ENCODE measurements at places on chromosomes 12 and 14.

GRCh38 chr12:122422730-122423257 lies 325 bp upstream of the CLIP1 start:
- DNase-seq, result peak; percentile 54

GRCh38 chr12:57385586-57385985 lies 45.3 kb downstream of the R3HDM2 start:
- DNase-seq, result no peak

- no peak for DNase-seq
Measured at GRCh38 chr14:65352964-65353530, 59.5 kb upstream of the FUT8 start.

DNA sequence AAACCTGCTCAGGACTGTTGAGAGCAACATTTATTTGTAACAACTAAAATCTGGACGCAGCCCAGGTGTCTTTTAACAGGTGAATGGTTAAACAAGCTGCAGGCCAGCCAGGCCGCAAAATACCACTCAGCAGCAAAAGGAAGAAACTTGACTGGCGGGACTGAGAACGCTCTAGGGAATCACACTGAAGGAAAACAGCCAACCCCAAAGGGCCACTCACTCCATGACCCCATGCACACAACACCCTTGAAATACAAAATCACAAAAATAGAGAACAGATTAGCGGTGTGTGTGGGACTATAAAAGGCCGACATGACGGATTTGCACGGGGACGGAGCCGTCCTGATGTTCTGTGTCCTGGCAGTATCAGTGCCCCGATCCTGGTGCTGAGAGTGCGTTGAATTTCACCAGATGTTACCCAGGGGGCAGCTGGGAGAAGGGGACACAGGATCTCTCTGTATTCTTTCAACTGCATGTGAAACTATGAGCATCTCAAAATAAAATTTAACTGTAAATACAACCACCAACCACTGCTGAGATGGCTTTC lies 23.0 kb downstream of the VPS37B start:
- DNase-seq, result no peak

GRCh38 chr12:84157170-84157569 lies 755.4 kb downstream of the SLC6A15 start:
- DNase-seq, result no peak

DNA sequence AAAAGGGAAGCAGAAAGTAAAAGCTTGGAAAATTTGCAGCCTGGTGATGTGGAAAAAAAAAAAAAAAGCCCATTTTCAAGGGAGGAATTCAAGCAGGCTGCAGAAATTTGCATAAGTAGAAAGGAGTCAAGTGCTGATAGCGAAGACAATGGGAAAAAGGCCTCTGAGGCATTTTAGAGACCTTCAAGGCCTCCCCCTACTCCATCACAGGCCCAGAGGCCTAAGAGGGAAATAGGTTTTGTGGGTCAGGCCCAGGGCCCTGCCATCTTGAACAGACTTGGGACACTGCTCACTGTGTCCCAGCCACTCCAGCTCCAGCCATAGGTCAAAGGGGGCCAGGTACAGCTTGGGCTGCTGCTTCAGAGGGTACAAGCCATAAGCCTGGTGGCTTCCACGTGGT lies 13.8 kb upstream of the PRKD1 start:
- no peak for DNase-seq

DNA sequence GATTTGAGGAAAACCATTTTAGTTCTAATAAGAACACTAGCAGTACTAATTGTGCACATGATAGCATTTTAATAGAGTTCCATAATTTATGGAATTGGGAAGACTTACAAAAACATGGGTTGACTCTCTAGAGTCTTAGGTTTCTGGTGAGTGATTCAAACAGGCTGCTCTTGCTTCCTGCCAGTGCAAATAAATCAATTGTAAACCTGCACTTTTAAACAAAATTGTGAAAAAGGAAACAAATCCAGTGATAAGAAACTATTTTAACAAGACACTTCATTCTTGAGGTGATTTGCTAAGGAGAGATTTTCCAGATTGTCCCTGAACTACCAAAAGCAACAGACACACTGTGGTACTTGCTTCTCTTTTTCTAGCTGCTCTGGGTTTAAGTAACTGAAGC lies 112.2 kb downstream of the CACNA1C start:
- peak; percentile 58 for DNase-seq

DNA sequence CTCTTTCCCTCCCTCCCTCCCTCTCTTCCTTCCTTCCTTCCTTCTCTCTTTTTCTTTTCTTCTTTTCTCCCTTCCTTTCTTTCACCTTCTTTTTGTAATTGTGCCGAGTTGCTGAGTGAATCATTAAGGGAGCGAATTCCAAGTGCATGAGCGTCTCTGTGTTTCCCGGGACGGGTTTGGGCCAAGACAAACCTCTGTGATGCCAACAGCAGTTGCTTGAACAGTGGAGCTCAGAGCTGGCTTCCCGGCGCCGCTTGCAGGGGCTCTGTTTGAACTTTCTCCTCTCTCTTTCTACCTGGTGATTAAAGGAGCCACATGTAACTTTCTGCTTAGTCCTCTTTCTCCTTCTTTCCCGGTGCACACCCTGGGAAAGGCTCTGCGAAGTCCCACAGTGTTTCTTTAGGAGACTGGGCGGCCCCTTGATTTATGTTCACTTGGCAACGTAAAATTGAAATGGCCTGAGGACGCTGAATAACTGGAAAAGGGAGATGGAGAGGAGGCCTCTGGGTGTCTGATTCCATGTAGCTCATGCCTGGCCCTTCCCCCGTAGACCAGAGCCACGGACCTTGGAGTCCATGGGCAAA lies 33.7 kb upstream of the MAP1LC3B2 start:
- peak; percentile 92 for DNase-seq

DNA sequence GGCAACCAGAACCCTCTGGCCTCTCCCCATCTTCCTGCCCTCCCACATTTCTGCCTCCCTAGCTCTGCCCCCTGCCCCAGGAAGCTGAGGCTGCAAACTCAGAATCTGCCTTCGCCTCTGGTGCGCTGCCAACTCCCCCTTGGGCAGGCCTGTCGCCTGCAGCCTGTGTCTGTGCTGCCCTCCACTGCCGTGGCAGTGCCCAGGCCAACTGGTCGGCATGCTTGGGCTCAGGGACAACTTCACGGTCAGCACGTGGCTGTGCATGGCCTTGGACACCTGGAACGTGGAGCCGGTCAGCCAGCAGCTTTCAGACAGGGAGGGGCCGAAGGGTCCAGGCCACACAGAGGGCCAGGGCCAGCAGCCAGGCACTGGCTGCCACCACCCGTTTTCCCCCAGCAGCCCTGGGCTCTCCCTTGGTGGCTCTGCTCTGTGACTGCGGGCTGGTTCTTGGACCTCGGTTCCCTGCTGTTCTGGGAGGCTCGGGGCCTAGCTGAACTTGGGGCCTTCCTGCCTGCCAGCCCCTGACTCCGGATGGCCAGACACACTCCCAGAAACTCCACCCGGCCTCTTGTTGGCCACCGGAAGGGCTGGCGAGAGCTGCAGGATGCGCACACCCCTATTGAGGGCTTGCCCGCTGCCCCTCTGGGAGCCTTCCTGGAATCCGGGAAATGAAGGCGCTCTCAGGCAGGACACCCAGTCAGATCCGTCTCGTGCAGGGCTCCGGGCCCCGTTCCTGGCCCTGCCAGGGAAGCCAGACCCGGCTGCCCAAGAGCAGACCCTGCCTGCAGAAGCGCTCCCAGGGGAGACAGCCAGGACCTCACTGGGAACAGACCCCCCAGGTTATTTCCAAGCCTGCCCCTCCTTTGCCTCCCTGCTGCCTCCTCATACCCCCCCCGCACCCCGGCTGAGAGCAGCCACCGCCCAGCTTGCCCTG lies 34.2 kb upstream of the PPP1R13B start:
- DNase-seq, result no peak

GRCh38 chr12:116314477-116314876 lies 37.0 kb upstream of the MED13L start:
- DNase-seq, result no peak

- peak; percentile 99 for DNase-seq
Measured at GRCh38 chr14:79369359-79370332, 841.7 kb downstream of the DIO2 start.

- no peak for DNase-seq
Measured at GRCh38 chr12:10736463-10736862, 13.3 kb upstream of the YBX3 start.

- DNase-seq, result no peak
Measured at GRCh38 chr12:91833780-91834359, 311.8 kb downstream of the BTG1 start.

DNA sequence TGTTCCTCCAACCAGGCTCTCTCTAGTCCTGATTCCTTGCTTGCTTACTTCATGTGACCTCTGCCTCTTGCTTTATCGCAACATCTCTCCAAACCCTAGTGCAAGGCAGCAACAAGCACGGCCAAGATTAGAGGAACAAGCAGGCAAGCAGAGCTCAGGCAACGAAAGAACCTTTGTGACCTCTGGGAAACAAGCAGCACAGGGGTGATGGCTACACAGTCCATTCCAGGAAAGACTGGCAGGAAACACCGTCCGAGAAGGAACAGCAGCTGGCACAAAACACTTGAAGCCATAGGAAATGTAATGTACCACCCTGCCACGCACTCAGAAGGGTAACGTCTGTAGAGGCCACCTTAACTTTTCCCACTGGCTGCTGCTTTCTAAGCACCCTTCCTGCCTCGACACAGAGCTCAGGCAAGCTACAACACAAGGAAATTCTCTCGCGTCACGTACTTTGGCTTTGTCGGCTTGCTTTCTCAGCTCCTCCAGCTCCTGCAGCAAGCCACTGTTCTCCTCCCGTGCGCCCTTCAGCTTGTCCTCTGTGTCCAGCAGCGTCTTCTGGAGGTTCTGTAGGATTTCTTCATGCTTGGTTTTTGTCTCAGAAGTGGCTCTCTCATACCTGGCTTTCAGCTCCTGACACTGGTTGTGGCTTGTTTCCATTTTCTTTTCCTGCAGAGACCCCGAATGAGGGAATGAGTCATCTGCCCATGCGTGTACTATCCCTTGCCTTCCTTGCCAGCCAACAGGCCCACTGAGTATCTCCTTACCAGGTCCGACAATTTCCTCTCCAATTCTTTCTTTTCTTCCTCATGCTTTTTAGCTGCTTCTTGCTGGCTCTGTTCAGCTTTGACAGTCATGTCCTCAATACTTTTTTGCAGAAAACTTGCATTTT lies 61.4 kb upstream of the VPS33A start:
- no peak for DNase-seq

DNA sequence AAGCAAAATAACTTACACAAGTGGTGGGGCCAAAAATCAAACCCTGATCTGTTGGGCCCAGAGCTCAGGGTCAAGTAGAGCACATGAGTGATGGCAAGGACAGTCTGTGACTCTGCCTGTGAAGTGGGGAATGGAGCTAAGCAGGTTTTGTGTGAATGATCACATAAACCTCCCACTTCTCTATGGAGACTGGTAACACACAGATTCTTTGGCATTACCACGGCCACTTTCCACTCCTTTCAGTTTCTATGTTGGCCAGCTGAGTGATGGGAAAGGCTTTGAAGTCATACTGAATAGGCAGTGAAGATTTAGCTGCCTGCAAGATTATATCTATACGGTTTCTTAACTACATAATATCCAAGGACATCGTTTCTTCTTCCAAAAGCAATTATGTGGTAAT lies 97.9 kb downstream of the ARMH4 start:
- DNase-seq, result no peak

- DNase-seq, result no peak
Measured at GRCh38 chr14:98069712-98070171, 1202.3 kb downstream of the BCL11B start.

GRCh38 chr14:101369194-101369915 lies 191.9 kb upstream of the DIO3 start:
- no peak for DNase-seq

GRCh38 chr14:50116966-50117365 lies 594 bp upstream of the VCPKMT start:
- no peak for DNase-seq

DNA sequence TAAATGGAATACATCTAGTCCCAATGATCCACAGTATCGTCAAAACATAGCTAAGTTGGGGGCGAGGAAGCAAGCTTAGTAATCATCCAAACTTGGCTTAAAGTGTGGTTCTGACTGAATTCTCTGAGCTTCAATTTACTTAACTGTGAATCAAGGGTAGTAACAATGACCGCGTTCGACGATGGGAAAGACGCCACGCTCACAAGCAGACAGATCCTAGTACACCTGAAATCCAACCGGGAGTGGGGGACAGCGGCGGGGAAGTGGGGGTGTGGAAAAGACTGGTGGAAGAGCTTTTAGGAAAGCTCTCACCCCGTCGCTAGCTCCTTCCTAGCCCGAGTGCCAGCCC lies 433 bp downstream of the COX16 start:
- no peak for DNase-seq

DNA sequence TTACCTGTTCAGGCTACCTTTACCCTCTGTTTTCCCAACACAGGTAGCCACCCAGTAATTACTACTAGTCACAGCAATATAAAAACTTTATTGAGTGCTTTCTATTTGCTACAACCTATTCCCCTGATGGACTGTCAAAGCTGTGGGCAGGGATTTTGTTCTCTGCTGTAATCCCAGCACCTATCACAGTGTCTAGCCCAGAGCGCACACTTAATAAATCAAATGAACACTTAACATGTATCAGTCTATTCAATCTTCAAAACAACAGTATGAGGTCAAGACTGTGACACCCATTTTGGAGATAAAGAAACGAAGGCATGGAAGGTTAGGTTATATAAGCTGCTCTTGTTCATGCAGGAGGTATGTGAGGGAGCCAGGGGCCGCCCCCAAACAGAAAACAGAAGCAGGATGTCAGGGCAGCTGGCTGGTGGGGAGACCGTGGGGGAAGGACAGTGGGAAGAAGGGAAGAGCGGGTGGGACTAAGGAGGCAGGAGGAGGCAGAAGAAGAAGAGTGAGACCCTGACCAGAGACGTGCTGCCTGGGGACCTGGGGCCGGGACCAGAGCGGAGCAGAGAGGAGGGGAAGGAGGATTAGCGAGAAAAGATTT lies 1.7 kb downstream of the TNFRSF1A start:
- DNase-seq, result peak; percentile 85

- DNase-seq, result peak; percentile 97
Measured at GRCh38 chr12:53770281-53770680, 18.5 kb upstream of the CISTR start.

GRCh38 chr12:66627270-66627987 lies 51.4 kb downstream of the GRIP1 start:
- no peak for DNase-seq

GRCh38 chr12:109387425-109388166 lies 39.9 kb downstream of the MYO1H start:
- peak; percentile 13 for DNase-seq

GRCh38 chr12:113183030-113183589 lies 2.2 kb downstream of the DDX54 start:
- no peak for DNase-seq

DNA sequence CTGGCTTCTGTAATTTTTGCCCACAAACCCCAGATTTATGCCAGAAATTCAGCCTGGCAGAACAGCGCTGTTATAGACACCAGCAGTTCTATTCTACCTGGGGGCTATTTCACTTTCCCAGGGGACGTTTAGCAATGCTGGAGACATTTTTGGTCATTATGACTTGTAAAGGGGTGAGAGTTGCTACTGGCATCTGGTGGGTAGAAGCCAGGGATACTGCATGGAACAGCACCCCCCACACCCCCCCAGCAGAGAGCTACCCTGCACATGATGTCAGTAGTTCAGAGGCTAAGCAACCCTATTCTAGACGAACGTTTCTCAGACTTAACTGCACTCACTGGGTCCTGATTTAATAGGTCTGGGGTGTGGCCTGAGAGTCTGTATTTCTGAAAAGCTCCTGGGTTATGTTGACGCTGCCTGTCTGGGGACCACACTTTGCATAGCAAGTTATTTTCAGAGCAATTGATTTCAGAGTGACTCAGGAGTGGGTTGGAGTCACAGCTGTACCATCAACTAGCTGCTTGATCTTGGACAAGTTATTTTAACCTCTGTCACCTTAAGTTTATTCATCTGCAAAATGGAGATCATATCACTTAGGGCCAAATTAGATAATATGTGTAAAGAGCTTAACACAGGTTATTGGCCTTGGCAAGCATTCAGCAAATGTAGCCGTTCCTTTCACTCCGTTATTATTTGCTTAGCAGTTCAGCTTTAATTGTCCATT lies 48.5 kb downstream of the CHST11 start:
- DNase-seq, result no peak
